ENCODE measurements at places on chromosomes 16 and 17.

DNA sequence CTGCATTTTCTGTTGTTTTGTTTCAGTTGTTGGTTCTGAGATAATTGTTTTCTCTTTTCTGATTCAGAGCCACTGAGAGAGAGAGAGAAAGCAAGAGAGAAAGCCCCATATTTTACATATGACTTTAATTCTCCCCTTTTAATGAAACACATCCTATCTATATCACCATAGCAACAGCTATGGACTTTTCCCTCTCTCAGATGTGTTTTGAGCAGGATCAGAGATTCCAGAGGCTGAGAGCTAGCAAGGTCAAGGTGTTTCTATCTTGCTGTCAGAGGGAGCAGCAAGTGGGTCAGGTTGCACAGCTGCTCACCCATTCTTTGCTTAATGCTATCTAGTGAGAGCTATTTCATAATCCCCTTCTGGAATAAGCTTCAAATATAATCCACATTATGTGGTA is 415.9 kb downstream of the CA10 start:
- no peak for DNase-seq

DNA sequence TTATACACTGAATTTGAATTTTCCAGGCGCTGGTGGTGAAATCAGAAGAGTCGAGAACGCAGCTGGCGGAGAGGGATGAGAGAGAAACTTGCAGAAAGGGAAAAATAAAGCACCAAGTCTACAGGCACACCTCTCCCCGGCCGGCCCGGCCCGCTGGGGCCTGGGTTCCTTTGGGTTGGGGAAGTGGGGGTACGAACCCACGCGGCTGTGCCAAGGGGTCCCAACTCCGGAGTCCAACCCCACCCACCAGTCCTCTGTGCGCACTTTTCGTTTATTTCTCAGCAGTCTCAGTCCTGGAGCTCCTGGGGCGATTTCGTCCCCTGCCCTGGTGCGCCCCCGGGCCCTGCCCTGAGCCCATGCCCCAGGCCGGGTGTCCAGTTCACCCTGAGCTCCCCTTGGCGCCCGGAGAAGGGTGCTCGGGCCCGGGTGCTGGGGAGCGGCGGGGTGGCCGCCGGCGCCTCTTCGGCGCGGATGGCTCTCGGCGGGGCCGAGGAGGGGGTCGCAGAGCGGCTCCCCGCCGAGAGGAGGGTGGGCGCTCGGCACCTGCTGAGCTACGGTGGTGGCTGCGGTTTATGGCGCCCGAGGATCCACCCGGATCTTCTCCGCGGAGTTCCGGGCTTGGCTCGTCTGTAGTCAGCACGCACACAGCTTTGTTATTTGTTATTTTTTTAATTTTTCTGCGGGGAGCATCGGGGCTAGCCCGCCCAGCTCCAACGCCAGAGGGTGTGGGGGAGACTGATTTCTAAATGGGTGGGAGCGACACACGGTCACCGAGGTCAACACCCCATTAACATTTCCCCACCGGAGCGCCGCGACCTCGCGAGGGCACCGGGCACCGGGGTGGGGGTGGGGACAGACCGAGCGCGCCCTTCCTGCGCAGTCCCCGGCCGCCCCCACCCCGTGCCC is 15.7 kb upstream of the CBX8 start:
- DNase-seq: no peak

DNA sequence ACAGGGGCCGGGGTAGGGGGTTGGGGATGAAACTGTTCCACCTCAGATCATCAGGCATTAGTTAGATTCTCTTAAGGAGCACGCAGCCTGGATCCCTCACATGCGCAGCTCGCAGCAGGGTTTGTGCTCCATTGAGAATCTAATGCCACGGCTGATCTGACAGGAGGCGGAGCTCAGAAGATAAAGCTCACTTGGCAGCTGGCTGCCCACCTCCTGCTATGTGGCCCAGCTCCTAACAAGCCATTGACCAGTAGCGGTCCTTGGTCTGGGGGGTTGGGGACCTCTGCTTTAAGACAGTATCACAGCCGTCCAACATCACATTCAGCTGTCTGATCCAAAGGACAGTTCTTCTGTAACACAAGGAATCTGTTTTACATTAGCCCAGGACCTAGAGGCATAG is 62.5 kb downstream of the SLC39A11 start:
- DNase-seq: no peak

DNA sequence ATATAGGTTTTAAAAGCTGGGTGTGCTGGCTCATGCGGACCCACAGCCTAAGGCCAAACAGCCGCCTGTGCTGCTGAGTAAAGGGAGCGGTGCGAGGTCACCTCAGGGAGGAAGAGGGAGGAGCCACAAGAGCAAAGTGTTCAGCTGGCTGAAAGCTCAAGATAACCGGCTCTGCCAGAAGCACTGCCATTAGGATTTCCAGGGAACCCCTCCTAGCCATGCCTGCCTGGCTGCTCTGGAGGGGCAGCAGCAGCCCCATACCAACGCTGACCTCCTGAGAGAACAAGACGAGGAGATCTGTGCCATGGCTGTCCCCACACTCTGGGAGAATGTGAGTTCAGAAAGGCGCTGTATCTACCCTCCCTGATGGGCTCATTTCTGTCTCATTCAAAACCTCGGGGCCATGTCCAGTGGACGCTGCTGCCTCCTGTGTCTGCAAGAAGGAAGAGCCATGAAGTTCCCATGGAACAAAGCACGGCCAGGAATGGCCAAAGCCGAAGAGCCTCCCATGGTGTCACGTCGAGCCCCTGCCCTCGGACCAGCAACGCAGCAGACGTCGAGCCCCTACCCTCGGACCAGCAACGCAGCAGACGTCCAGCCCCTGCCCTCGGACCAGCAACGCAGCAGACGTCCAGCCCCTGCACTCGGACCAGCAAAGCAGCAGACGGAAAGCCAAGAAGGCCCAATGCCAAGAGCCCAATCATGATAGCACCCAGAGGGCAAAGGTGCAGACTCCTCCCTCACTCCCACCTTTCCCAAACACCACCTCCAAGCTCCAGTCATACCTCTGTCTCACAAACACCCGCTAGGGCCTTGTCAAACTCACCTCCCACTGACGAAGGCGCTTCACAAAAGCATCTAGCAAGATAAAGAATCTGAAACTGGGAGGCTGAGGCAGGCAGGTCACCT is 107.0 kb downstream of the ANKRD11 start:
- no peak for DNase-seq

- peak; percentile 69 for DNase-seq
These were observed 82.2 kb downstream of the CMC2 start for GRCh38 chr16:80924372-80924978.

GRCh38 chr16:24975428-24975889 is 39.7 kb downstream of the ARHGAP17 start:
- DNase-seq: no peak

DNA sequence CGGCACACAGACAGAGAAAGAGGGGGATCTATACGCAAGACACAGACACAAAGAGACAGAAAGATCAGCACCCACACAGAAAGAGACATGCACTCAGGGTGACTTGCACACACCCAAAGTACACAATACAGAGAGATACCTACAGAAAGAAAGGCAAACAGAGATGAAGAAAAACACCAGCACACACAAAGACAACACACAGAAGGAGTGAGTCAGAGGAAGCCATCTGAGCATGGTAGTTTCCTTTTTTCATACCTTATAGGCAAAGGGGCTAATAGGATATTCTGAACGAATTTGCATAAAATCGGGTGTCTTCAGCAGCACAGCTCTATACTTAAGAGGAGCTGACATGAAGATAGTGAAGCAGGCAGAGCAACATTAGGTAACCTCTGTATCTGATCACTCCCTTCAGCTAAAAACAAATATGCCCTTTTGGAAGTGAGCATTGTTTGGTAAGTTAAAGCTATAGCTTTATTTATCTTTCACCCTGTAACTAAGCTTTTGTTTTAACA is 198.6 kb downstream of the AATF start:
- no peak for DNase-seq

- peak; percentile 4 for DNase-seq
These were observed 126.1 kb downstream of the IRX5 start for GRCh38 chr16:55056585-55057401.

GRCh38 chr16:81992859-81993258 is 18.4 kb downstream of the SDR42E1 start:
- DNase-seq: no peak

GRCh38 chr16:27596411-27596810 is 46.5 kb downstream of the KATNIP start:
- DNase-seq: no peak

DNA sequence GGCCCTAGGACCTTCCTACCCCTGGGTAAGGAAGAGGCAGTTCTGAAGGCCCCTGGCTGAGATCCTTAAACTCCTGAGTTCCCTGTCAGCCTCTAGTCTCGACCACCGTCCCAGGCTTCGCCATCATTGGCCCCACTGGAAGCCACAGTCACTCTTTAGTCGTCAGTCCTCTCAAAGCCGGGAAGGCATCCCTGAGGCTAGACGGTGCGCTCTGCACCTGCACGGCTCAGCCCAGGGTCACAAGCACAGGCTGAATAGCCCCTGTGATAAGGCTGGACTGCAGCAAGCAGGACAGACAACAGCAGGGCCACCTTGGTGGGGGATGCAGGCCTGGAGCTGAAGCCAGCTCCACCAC is 3.3 kb upstream of the HEXIM1 start:
- DNase-seq: no peak

- no peak for DNase-seq
These were observed 670 bp downstream of the RPS2 start for GRCh38 chr16:1963806-1964505.

All from activated naive CD8-positive, alpha-beta T cell treated with anti-CD3 and anti-CD28 coated beads, Interleukin-2, amount 50 U/mL, for 24 hours (primary cell).